ENCODE measurements at places on chromosomes 2 and 18.

DNA sequence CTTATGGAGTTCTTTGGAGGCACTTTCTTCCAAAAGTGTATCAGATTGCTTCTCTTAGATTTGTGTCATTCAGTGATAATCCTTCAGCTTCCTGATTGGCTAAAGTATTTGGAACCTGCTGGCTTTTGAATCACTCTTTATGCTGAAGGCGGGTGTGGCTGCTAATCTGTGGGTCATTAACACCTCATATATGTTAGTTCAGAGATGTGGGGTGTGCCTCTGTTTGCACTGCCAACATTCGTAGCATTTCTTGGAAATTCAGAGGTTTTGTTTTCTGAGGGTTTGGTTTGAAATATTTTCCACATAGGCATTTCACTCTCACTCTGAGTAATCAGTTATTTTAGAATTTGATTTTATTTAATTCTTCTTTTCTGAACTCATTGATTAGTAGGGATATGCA lies 1604.4 kb upstream of the ACVR2A start:
- no peak for DNase-seq

DNA sequence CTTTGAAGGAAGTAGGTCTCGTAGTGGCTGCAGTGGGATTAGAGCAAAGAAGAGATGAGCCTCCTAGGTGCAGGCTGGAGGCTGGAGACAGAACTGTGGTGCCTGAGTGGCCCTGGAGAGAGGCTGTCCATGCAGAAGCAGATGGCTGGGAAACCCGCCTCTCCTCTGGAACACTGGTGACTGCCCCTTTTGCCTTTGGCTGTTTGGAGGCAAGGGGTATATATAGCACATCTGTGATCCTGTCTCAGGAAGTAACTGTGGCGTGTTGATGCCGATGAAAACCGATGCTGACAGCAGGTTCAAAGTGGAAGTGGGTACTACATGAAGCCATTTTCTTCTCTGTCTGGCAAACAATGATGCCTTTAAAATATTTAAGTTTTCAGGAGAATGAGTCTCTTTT lies 43.5 kb downstream of the SLC9A2 start:
- no peak for DNase-seq

- no peak for DNase-seq
These were observed 289.2 kb downstream of the ZNF521 start for GRCh38 chr18:25062720-25063119.

GRCh38 chr2:54722641-54723040 lies 821 bp upstream of the EML6 start:
- DNase-seq: no peak

DNA sequence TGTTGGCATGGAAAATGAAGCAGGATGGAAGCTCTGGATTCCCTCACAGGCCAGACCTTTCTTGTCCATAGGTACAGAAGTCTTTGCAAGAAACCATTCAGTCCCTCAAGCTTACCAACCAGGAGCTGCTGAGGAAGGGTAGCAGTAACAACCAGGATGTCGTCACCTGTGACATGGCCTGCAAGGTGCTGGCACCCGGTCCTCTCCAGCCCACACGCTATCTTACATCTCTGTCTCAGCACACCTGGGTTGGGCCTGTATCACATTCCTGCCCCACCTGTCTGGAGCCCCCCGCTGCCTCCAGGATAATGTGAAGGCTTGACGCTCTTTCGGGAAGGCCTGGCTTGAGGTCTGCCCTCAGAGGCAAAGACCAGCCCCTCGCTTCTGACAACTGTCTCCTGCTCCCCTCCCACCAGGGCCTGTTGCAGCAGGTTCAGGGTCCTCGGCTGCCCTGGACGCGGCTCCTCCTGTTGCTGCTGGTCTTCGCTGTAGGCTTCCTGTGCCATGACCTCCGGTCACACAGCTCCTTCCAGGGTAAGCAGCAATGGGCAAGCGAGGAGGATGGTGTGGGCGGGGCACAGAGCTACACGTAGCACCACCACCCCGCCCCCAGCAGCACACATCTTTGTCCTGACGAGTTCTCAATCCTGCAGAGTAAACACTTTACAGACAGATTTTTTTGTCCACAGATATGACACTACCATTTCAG lies 6.0 kb downstream of the TMEM214 start:
- DNase-seq: no peak

DNA sequence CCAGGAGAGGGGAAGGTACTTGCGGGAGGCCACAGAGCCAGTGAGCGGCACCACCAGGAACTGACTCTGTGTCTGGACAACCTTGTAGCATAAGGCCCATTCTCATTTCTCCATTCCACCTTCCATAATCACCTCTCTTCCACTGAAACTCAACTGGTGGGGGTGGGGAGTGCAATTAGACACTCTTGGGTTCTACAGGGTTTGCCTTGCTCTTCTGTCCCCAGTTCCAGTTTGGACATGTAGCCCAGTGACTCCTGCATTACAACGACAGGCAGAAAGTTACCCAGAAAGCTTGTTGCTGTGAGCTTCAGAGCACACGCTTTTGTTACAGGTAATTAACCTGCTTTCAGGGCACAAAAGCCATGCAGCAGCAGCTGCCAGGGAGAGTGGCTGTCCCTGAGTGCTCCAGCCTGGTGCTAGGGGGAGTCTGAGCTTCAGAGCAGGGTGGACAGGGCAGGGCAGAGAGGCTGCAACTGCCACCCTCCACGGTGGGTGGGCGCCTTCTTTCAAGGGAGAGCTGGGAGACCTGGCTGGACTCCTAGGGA lies 65.2 kb downstream of the COPS8 start:
- DNase-seq: no peak

GRCh38 chr2:132991471-132992045 lies 321.6 kb upstream of the LYPD1 start:
- no peak for DNase-seq

- DNase-seq: no peak
These were observed 55.4 kb upstream of the CCBE1 start for GRCh38 chr18:59752666-59753065.

DNA sequence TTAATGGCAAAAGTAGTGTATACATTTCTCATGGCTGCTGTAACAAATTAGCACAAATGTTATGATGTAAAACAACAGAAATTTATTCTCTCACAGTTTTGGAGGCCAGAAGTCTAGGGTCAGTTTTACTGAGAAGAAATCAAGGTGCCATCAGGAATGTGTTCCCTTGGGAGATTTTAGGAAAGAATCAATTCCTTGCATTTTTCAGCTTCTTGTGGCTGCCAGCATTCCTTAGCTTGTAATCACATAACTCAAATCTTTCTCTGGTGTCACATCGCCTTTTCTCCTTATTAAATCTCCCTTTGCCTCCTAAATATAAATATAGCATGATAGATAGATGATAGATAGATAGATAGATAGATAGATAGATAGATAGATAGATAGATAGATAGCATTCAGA lies 307.0 kb upstream of the REG3G start:
- DNase-seq: no peak

DNA sequence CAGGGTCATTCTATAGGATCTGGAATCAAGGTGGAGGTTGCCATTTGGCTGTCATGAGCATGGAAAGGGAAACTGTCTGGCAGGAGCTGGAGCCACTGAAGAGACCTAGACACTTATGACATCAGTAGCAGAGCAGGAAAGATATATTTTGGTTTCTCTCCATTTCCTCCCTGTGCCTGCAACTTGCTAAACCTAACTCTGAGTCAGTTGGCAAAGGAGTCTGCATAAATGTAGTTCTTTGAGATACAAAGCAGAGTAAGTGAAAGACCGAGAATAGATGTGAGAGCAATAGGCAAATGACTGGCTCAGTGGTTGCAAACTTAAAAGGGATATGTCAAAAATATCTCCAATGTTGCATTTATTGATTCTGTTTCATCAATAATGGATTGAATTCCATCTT lies 757.7 kb downstream of the KCNJ3 start:
- DNase-seq: no peak

DNA sequence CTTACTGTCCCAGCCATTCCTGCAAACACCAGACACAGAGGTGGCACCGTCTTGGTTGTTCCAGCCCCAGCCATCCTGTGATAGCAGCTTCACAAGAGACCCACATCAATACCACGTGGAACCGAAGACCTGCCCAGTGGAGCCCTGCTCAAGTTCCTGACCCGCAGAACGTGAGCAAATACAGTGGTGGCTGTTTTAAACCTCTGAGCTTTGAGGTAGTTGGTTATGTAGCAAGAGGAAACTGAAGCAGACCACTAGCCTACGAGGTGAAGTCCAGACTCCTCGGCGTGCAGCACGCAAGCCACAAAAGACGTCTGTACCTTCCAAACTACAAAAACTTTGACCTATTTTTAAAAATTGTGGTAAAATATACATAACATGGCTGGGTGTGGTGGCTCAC lies 96.1 kb upstream of the ODC1 start:
- DNase-seq: peak; percentile 44

DNA sequence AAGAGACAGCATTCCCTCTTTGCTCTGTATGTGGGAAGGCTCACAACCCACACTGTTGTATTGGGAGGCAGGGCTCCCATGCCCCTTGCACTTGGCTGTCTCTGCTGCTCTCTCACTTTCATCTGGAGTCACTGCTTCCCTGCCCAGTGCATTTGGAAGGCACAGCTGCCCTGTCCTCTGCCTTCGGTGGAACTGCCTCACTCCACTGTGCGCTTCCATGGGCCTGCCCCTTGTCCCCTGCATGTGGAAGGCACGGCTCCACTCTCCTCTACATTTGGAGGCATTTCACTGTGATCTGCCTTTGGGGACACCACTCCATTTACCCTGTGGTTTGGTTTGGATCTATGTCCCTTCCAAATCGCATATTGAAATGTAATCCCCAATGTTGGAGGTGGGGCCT lies 9.1 kb upstream of the PROM2 start:
- no peak for DNase-seq

- no peak for DNase-seq
These were observed 723.7 kb upstream of the RAB6C start for GRCh38 chr2:129255610-129256313.

DNA sequence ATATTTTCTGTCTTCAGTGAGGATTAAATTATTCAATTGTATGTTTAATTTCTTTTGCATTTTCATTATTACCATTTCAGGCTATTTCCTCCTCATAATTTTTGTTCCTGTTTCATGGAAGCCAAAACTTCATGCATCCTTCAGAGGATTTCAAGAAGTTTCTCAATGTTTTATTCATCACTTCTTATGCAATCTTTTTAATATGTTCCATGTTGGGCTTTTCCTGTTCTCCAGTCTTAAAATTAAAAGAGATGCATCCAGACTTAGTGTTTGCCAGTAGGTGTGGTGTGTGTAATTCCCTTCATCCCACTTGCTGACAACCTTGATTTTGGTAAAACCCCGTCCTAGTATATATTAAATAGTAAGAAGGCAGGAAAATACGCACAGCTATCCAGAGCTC lies 190.0 kb downstream of the EN1 start:
- no peak for DNase-seq

DNA sequence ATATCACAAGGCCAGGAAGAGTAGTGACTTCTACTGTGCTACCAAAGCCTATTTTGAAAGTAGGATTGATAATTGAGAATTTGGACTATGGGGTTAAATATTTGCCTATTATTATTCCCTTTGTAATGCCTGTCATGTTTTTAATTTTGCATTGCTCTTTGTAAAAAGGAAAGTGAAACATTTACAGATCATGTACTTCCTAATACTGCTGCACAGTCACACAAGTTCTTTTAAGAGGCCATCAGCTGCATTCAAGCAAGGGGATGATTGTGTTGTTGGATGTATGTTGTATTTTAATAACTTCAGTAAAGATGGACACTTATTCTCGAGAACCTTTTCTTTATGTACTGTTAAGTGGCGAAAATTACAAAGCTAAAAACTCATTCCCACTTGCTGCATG lies 70.1 kb downstream of the PLEKHA3 start:
- no peak for DNase-seq

- DNase-seq: no peak
These were observed 6.2 kb upstream of the ARMC9 start for GRCh38 chr2:231191896-231192872.

DNA sequence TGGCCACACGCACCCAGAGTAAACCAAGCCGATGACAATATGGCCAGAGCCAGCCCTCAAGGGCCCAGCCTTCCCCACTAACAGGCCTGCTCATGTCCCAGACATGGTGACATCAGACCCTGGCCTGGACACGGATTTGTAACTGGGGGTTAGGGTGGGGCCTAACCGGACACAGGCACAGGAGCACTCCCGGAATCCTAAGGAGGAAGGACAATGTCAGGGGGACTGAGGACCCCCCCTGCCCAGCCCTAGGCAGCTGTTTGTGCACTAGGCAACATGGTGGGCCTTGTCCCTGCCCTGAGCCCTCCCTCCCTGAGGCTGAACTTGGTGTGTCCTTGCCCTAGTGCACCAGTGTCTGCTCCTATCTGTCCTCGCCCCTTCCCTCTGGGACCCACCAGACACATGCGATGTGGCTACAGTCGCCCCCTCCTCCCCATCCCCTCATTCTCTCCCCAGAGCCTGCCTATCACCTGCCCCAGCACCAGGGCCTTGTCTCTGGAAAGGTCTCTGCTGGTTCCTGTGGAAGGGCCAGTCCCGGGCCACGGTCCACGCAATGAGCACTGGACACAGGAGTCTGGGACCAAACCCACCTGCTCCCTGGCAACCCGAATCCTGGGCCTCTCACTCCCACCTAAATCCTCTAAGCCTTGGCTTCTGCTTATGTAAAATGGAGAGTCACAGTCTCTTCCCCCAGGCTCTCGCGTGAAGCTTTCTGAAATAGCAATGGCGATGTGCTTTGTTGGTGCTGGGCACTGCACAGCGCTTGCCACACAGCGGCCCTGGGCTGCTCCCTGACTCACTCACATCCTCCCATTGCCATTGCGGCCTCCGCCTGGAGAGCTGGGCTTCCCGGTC lies 76.5 kb upstream of the RAB6C start:
- no peak for DNase-seq

GRCh38 chr2:234795272-234795920 lies 156.4 kb upstream of the SH3BP4 start:
- DNase-seq: no peak

- DNase-seq: no peak
These were observed 38.6 kb upstream of the ZFP36L2 start for GRCh38 chr2:43265001-43265400.

GRCh38 chr2:123993728-123994323 lies 31.3 kb upstream of the CNTNAP5 start:
- DNase-seq: no peak

DNA sequence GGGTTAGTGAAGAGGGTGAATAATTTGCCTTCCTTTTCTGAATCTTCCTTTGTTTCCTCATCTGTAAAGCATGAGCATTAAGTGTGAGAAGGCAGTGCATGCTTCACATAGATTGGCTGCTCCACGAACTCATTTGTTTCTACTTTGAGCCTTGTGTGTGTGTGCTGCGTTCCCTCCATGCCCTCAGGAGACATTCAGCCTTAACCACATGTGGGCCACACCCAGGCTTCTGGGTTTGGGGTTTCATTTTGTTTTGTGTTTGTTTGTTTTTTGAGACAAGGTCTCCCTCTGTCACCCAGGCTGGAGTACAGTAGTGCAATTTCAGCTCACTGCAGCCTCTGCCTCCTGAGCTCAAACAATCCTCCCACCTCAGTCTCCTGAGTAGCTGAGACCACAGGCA lies 843.3 kb downstream of the GALR1 start:
- no peak for DNase-seq

DNA sequence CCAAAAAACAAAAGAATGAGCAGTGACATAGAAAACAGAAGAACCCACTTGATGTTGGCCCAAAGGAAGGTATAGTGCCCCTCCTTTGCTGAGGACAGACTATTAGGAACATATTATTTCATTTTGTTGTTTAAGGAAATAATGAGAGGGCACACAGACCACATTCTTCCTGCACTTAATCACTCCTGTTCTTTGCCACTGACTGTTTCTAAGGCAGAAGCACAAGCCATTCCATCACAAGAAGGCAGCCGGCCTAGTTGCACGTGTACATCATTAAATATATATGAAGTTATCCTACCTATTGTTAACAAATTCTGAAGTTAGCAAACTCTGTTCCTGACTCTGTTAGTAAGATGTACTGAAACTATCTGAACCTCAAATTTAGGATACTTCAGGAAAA lies 110.0 kb downstream of the LNPK start:
- DNase-seq: no peak

All from CD4-positive, alpha-beta T cell treated with Interleukin-4 for 1 hour (primary cell).